ENCODE measurements at places on chromosomes 3 and 15. TPM values are rescaled to one million over a fixed set of nuclear protein-coding genes. Genes with fewer than 3 reads are reported as not detected.

DNA sequence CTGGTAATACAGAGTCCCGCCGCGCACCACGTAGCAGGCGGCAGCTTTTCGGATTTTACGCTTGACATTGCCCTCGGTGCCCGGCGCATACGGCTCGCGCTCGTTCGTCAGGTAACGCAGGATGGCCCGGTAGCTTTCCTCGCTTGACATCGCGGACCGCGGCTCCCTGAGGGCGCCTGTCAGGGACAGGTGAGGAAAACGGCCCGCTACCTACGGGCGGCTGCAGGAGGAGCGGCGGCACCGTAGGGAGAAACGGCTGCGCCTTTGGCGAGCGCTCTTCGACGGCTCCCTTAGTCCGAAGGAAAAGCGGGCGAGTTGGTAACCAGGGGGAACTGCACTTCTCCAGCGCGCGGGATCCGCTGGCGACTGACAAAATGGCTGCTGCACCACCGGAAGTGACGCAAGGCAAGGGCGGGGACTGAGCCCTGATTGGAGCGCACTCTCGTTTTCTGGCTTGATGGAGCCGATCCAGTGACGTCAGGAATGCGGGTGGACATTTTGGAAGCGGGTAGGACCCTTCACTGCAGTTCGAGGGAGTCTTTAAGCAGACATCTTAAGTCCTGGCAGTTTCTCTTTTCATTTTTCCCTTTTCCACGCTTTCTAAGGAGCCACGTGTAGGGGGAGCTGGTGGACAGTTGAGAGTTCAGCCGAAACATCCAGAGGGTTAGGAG is at the start of gene ZBTB11:
ZBTB11 (minus strand) TSS at position 368 of the 671 bp plus-strand sequence; CDS start at position 150, 218 bp downstream.
- H3K36me3 ChIP-seq, result peaks cover 20% of the 10 kb centered on the region
- peaks cover 28% of the 10 kb centered on the region for H3K4me1 ChIP-seq
- peak within 1 kb of the TSS; percentile 99 for H3K27ac ChIP-seq
- peak within 1 kb of the TSS; percentile 99 for H3K4me3 ChIP-seq

The AADAC gene
- not detected for total RNA-seq

GRCh38 chr15:91124132-91124531 is 24.1 kb downstream of the SV2B start:
- H3K36me3 ChIP-seq, result no peaks in the 10 kb centered on the region
- no peaks in the 10 kb centered on the region for H3K4me1 ChIP-seq
- H3K4me3 ChIP-seq, result no peak overlapping the region
- peaks cover 7% of the 10 kb centered on the region for H3K27me3 ChIP-seq
- no peak for DNase-seq
- H3K27ac ChIP-seq, result no peak overlapping the region

DNA sequence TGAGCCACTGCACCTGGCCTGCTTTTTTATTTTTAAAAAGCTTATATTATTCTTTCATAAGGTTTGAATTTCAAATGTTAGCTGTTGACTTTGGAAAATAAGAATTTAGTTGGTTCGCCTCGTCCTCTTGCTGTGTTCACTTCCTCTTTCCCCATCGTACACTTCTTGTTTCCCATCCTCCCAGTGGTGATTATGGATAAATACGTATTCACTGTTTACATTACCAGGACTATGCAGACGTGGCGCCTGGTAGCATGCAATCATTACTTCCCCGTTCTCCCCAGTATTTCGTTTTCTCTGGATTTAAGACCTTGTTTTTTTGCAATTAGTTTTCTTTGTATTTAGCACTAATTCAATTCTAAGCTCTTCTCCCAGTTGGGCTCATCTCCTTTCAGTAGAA is 70.1 kb downstream of the LMLN start:
- H3K27ac ChIP-seq, result no peak overlapping the region
- no peaks in the 10 kb centered on the region for H3K27me3 ChIP-seq
- no peaks in the 10 kb centered on the region for H3K36me3 ChIP-seq

DNA sequence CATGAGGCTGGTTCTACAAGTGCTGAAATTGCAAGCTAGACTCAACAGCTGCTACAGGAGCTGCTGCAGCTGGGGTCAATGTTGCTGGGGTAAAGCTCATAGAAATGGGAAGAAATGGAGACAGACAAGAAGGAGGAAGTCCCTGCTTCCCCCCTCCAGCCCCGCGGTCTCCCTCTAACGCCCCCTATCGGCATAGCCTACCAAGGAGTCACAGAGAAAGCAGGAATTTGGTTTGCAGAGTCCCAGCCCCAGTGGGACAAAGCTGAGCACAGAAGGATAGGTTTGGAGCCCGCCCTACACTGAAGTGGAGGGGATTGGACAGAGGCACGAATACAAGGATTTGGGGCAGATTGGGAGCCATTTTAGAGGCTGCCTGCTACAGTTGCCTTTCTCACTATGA is 176.9 kb upstream of the ANKRD28 start:
- no peak for DNase-seq
- H3K36me3 ChIP-seq, result no peaks in the 10 kb centered on the region

GRCh38 chr3:43218156-43218555 is 68.2 kb upstream of the SNRK start:
- DNase-seq, result no peak
- H3K27me3 ChIP-seq, result no peaks in the 10 kb centered on the region
- peaks cover 9% of the 10 kb centered on the region for H3K4me1 ChIP-seq
- no peak overlapping the region for H3K4me3 ChIP-seq
- H3K36me3 ChIP-seq, result no peaks in the 10 kb centered on the region
- H3K27ac ChIP-seq, result no peak overlapping the region

- H3K4me1 ChIP-seq, result no peaks in the 10 kb centered on the region
- no peaks in the 10 kb centered on the region for H3K27me3 ChIP-seq
- no peak for DNase-seq
These were observed 38.8 kb downstream of the SLC12A1 start for GRCh38 chr15:48244921-48245320.

The RASGRP1 gene
- total RNA-seq, result 216 TPM

- no peak for DNase-seq
- no peaks in the 10 kb centered on the region for H3K27me3 ChIP-seq
- no peaks in the 10 kb centered on the region for H3K4me1 ChIP-seq
- H3K4me3 ChIP-seq, result no peak overlapping the region
These were observed 38.1 kb upstream of the LEKR1 start for GRCh38 chr3:156787926-156788663.

- no peak for DNase-seq
- H3K36me3 ChIP-seq, result no peaks in the 10 kb centered on the region
- no peak overlapping the region for H3K27ac ChIP-seq
- peaks cover 10% of the 10 kb centered on the region for H3K4me1 ChIP-seq
- no peak overlapping the region for H3K4me3 ChIP-seq
These were observed 3.8 kb downstream of the PEAK1 start for GRCh38 chr15:77416148-77416455.

GRCh38 chr3:146222204-146223046 is 28.5 kb downstream of the PLSCR4 start:
- no peak overlapping the region for H3K27ac ChIP-seq
- H3K4me3 ChIP-seq, result no peak overlapping the region
- DNase-seq, result no peak
- no peaks in the 10 kb centered on the region for H3K4me1 ChIP-seq
- H3K36me3 ChIP-seq, result no peaks in the 10 kb centered on the region
- no peaks in the 10 kb centered on the region for H3K27me3 ChIP-seq

GRCh38 chr3:193773266-193774220 is 180.5 kb downstream of the OPA1 start:
- DNase-seq, result no peak
- H3K27ac ChIP-seq, result no peak overlapping the region
- no peak overlapping the region for H3K4me3 ChIP-seq
- peaks cover 8% of the 10 kb centered on the region for H3K4me1 ChIP-seq

- no peaks in the 10 kb centered on the region for H3K4me1 ChIP-seq
- H3K27me3 ChIP-seq, result no peaks in the 10 kb centered on the region
- no peak overlapping the region for H3K4me3 ChIP-seq
- no peak overlapping the region for H3K27ac ChIP-seq
- peaks cover 1% of the 10 kb centered on the region for H3K36me3 ChIP-seq
These were observed 216.9 kb downstream of the ZBTB20 start for GRCh38 chr3:114929971-114930732.

DNA sequence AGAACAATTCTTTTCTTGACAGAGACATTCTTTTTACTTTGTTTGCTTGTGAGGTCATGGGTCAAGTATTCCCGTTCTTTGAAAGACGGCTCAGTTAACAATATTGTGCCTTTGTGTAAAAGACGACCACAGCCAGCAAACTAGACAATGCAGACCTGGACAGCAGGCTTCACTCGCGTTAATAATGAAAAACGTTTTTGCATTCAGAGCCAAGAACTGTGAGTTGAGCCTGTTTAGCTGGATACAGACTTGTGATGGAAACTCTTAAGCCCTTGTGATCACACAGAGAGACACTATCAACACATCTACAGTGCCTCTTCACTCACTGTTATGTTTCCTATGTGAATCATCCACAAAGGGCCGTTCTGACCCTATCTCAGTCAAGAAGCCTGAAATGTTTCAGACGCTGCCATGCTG is 37.3 kb upstream of the CMTM7 start:
- no peak for DNase-seq
- H3K36me3 ChIP-seq, result no peaks in the 10 kb centered on the region
- H3K4me3 ChIP-seq, result no peak overlapping the region
- H3K27me3 ChIP-seq, result no peaks in the 10 kb centered on the region

GRCh38 chr3:185094697-185095096 is 58.2 kb downstream of the C3orf70 start:
- no peak overlapping the region for H3K27ac ChIP-seq
- no peaks in the 10 kb centered on the region for H3K4me1 ChIP-seq
- no peaks in the 10 kb centered on the region for H3K36me3 ChIP-seq
- no peak overlapping the region for H3K4me3 ChIP-seq
- DNase-seq, result no peak
- peaks cover 6% of the 10 kb centered on the region for H3K27me3 ChIP-seq

The ANKRD34C gene
- not detected for total RNA-seq

The TUSC7 gene
- not detected for total RNA-seq

- DNase-seq, result no peak
- no peaks in the 10 kb centered on the region for H3K4me1 ChIP-seq
- no peak overlapping the region for H3K27ac ChIP-seq
These were observed 134.5 kb upstream of the WNT5A start for GRCh38 chr3:55621648-55622047.

DNA sequence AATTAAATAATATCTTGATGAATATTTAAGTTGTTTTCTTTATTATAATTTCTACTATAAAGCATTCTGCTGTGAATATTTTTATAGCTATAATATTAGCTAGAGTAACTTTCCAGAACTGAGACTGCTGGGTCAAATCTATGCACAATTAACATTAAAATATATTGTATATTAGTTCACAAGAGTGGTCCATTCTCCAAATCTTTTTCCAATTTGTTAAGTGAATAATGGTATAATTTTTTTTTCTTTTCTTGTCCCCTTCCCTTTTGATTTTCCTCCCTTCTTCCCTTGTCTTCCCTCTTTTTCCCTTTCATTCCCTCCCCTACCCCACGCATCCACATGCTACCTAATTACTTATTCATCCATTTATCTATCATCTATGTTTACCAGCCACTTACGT is 977.5 kb downstream of the TUSC7 start:
- no peaks in the 10 kb centered on the region for H3K36me3 ChIP-seq
- H3K4me1 ChIP-seq, result no peaks in the 10 kb centered on the region
- DNase-seq, result no peak
- H3K27me3 ChIP-seq, result no peaks in the 10 kb centered on the region
- no peak overlapping the region for H3K4me3 ChIP-seq

- no peak for DNase-seq
- no peaks in the 10 kb centered on the region for H3K36me3 ChIP-seq
- peak overlapping the region; percentile 19 for H3K27ac ChIP-seq
- no peaks in the 10 kb centered on the region for H3K27me3 ChIP-seq
- peaks cover 23% of the 10 kb centered on the region for H3K4me1 ChIP-seq
- H3K4me3 ChIP-seq, result peak overlapping the region; percentile 29
These were observed 29.4 kb upstream of the AP4E1 start for GRCh38 chr15:50879016-50879617.

DNA sequence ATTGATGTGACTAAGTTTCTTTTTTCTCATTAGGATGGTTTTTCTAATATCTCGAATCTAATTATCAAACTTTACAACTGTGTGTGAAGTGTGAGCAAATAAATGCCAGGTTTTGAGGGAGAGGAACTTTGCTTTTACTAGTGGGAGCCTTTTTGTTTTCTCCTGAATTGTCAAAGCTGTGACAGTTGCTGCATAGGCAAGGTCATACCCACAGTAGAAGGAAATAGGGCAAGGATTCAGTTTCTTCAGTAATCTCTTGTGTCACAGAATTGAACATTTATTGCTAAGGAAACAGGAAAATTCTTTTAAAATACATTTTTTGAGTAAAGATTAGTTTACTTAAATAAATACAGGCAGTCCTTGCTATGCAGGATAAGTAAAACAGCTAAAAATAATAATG is 19.5 kb downstream of the GMPS start:
- H3K27ac ChIP-seq, result no peak overlapping the region
- DNase-seq, result no peak
- H3K27me3 ChIP-seq, result no peaks in the 10 kb centered on the region
- H3K4me3 ChIP-seq, result no peak overlapping the region

DNA sequence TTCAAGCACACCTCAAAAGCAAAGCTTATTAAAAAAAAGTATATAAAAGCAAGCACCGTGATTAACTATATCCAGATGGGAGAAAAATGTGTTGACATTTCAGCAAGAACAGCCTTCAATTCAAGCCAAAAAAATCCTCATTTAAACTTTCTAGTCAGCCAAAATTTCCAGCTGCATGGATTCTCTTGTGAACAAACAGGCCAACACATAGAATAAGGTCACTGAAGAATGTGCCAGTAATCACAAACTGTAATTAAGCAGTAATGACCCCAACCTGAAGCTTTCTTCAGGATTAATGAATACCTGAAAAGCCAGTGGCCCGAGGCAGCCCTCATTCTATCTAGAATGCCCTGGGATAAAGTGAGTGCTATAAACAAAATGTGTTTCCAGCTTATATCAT is 130.7 kb upstream of the KCNMB2 start:
- H3K27me3 ChIP-seq, result no peaks in the 10 kb centered on the region
- DNase-seq, result no peak
- no peak overlapping the region for H3K27ac ChIP-seq
- no peaks in the 10 kb centered on the region for H3K4me1 ChIP-seq
- no peaks in the 10 kb centered on the region for H3K36me3 ChIP-seq

- no peak for DNase-seq
- no peaks in the 10 kb centered on the region for H3K27me3 ChIP-seq
- no peak overlapping the region for H3K27ac ChIP-seq
- no peak overlapping the region for H3K4me3 ChIP-seq
- no peaks in the 10 kb centered on the region for H3K4me1 ChIP-seq
These were observed 188.9 kb upstream of the MEIS2 start for GRCh38 chr15:37289109-37289765.

- peaks cover 7% of the 10 kb centered on the region for H3K4me1 ChIP-seq
- no peaks in the 10 kb centered on the region for H3K36me3 ChIP-seq
- no peak overlapping the region for H3K4me3 ChIP-seq
- no peak overlapping the region for H3K27ac ChIP-seq
- peak; percentile 56 for DNase-seq
- H3K27me3 ChIP-seq, result peaks cover 3% of the 10 kb centered on the region
These were observed 9.7 kb downstream of the NTRK3 start for GRCh38 chr15:88246666-88247446.
